ENCODE measurements at places on chromosomes 5 and 9.

GRCh38 chr5:159456261-159456660, 126.0 kb upstream of the IL12B start:
- DNase-seq = no peak

GRCh38 chr5:57601996-57602395, 119.4 kb upstream of the ACTBL2 start:
- DNase-seq = no peak

DNA sequence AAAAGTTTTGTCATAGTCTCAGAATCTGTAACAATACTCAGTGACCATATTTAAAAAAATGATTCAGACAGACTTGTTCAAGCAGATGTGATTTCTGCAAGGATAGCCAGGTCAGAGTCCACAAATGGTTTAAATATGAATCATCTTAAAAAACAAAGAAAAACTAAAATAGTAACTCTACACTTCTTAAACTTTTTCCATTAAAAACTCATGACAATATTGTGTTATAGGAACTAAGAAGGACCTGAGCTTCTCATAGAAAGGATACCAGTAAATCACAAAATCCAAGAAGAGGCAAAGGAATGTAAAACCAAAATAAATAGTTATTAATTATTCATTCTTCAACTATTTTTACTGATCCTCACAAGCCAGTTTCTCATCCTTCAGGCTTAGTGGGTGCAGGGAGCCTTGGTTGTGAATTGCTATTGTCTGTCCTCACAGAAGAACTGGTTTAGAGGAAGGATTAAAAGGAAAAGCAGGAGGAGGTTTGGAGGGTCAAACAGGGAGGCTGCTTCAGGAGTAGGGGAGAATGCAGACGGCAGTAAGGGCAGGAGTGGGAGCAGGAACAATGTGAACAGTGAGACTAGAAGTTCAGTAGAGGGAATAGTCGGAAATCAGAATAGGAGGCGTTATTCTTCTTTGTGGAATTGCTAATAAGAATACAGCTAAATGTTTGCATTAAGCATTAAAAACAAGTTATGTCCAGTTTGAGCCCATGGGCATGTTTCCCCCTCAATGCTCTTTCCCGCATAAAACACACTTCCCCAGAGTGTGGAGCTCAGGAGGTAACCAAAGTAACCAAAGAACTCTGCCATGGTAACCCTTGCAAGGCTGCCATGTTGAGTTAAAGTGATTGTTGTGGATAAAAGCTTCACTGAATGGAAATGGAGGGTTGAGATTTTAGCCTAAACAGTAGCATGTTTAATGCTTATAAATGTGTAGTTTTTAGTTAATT, 110.7 kb downstream of the CCDC192 start:
- no peak for DNase-seq

- DNase-seq = no peak
Measured at GRCh38 chr5:168749391-168750100, 170.4 kb upstream of the PANK3 start.

- peak; percentile 29 for DNase-seq
Measured at GRCh38 chr9:79883073-79883645, 311.4 kb downstream of the TLE4 start.

DNA sequence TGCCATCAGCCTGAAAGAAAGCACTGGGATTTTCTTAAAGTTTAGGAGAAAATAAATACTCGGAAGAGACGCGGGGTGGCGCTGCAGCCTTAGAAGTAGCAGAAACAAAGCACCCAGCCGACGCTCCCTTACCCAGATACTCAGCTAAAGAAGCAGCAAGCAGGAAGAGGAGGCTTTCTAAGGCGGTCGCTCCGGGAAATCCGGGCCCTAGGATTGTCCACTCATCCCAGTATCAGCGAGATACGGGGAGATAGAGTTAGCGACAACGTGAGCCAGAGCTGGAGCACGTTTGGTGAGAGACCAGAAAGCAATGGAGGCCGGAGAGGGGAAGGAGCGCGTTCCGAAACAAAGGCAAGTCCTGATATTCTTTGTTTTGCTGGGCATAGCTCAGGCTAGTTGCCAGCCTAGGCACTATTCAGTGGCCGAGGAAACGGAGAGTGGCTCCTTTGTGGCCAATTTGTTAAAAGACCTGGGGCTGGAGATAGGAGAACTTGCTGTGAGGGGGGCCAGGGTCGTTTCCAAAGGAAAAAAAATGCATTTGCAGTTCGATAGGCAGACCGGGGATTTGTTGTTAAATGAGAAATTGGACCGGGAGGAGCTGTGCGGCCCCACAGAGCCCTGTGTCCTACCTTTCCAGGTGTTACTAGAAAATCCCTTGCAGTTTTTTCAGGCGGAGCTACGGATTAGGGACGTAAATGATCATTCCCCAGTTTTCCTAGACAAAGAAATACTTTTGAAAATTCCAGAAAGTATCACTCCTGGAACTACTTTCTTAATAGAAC, at the start of gene PCDHB2:
Gene PCDHB2, plus strand, starts transcription at position 135 of the 782 bp plus-strand sequence. Its CDS starts 176 bp downstream, at position 311.
- DNase-seq = no peak

- DNase-seq = no peak
Measured at GRCh38 chr9:3332802-3333201, 193.0 kb downstream of the RFX3 start.
